Vein endothelial cell (primary cell): ENCODE measurements at places on chromosomes 7 and 10. TPM values are rescaled to one million over a fixed set of nuclear protein-coding genes. Genes with fewer than 3 reads are reported as not detected.

CPXM2 gene
- total RNA-seq: 0.65 and 3.8 TPM in 2 replicates

MKI67 gene
- 17.6 and 37.2 TPM in 2 replicates for total RNA-seq

WNT2 gene
- total RNA-seq: under 0.01 and 0.10 TPM in 2 replicates

LIPK gene
- total RNA-seq: not detected in 2 replicates

METTL27 gene
- total RNA-seq: 0.98 TPM in 1 of 2 replicates, not detected in the other

CYP3A4 gene
- total RNA-seq: not detected in 2 replicates

TRIM50 gene
- total RNA-seq: not detected in 2 replicates

RELN gene
- 59.3 and 137 TPM in 2 replicates for total RNA-seq

EPO gene
- total RNA-seq: not detected in 2 replicates
